ENCODE measurements at places on chromosomes 13 and 19.

- no peak for DNase-seq
These were observed 26.5 kb downstream of the COMP start for GRCh38 chr19:18764591-18765051.

DNA sequence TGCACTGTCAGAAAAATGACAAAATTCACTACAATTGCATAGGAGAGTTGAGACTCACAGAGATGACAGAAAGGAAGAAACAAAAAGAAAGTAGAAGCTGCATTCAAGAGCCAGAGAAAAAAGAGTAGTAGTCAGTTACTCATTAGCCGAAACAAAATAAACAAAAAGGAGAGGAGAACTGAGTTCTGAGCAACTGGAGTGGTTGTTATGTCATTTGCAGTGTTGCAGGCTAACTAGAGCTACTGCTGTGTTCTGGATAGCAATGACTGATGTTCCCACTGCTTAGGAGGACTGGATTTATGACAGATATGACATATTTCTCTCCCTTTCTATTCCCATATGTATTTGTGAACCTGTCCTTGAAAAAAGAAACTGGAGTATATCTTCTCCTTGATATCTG lies 482.6 kb downstream of the RFC3 start:
- DNase-seq = no peak

GRCh38 chr13:110841406-110841805 lies 73.5 kb downstream of the ANKRD10 start:
- no peak for DNase-seq

- no peak for DNase-seq
These were observed 22.8 kb upstream of the LRP3 start for GRCh38 chr19:33171222-33171795.

DNA sequence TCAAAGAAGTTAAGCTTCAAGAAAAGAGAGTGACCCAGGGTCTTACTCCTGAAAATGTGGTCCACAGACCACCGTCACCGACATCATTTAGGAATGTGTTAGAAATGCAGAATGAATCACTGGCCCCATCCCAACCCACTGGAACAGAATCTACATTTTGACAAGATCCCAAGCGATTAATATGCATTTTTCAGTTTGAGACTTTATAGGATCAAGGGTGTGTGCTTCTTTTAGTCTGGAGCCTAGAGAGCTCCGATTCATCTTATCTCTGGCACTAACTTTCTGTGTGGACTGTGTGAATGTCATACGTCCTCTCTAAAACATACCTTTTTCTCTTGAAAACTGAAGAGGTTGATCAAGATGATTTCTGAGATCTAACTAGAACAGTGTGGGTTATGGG lies 484.8 kb downstream of the MYO16 start:
- no peak for DNase-seq

DNA sequence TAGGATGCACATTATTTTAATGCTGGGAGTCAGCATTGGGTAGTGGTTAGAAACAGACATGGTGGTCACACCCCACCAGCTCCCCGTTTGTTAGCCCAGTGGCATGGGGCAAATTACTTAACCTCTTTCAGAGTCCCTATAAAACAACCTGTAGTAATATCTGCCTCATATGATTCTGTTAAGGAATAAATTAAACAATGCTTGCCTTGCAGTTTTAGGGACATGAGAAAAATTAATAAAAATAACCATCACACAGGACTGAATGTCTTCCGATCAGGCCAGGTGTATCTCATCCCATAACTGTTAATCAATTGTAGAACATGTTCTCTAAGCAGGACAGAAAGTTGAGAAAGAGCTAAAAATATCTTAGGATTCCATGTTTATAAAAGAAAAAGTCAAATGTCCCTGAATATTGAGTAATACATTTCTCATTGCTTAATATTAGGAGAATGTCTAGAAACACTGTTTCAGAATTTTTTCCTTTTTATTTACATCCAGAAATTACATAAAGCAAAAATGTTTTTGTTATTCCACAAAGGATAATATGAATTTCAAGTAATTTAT lies 196.5 kb downstream of the GPC6 start:
- DNase-seq = peak; percentile 27

GRCh38 chr13:35499196-35499662 lies 22.7 kb upstream of the MAB21L1 start:
- DNase-seq = no peak
